Stimulated activated CD4-positive, alpha-beta T cell treated with anti-CD3 and anti-CD28 coated beads, Interleukin-1b, Interleukin-23, amount 100 ng/mL, for 1 hour (primary cell): ENCODE measurements at places on chromosomes 2 and 18.

GRCh38 chr2:238916875-238917590, 69.1 kb downstream of the TWIST2 start:
- no peak for DNase-seq

- no peak for DNase-seq
These were observed 221.4 kb downstream of the NDUFA10 start for GRCh38 chr2:239803766-239804115.

GRCh38 chr2:231063347-231063746, 6.7 kb downstream of the PSMD1 start:
- DNase-seq = no peak

- DNase-seq = no peak
These were observed 90.9 kb upstream of the STON1 start for GRCh38 chr2:48439102-48439501.

GRCh38 chr2:74871414-74871813, 37.5 kb downstream of the HK2 start:
- no peak for DNase-seq

DNA sequence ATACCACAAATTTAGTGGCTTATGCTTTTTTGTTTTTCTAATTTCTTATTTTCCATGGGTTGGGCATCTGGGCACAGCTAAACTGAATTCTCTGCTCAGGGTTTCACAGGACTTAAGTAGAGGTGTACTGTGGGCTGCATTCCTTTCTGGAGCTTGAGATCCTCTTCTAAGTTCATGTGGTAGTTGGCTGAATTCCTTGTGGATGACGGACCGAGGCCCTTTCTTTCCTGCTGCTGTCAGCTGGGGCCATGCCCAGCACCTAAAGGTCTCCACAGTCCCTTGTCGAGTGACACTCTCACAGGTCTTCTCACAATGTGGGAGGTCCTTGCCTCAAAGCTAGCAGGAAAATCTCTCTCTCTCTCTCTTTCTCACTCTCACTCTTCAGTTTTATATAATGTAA, 433.5 kb upstream of the LRATD1 start:
- DNase-seq = no peak

DNA sequence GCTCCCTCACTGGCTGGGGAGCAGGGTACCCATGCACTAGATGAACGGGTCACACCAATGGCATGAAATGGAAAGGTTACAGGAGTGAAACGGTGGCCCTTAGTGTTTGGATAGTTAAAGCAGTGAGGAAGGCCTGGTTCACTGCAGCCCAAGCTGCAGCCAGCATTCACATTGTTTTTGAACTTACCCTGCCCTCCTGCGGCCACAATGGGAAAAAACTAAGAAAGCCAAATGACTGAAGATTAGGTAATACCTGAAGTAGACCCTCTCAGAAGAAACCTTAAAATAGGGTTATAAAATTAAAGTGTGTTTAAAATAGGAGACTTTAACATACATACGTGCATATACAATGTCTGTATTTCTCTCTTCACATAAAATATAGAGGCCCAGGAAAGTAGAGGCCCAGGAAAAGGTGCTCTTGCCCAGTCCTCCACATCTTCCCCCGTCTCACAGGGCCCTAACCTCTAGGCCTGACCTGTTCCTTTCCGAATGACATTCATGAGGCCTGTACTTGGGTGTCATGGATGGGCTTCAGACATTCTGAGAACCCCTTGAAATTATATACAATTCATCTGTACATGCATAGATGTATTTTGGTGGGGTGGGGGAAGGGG, 33.3 kb downstream of the DOK1 start:
- no peak for DNase-seq

GRCh38 chr2:45224993-45225380, 215.7 kb upstream of the SIX2 start:
- no peak for DNase-seq

DNA sequence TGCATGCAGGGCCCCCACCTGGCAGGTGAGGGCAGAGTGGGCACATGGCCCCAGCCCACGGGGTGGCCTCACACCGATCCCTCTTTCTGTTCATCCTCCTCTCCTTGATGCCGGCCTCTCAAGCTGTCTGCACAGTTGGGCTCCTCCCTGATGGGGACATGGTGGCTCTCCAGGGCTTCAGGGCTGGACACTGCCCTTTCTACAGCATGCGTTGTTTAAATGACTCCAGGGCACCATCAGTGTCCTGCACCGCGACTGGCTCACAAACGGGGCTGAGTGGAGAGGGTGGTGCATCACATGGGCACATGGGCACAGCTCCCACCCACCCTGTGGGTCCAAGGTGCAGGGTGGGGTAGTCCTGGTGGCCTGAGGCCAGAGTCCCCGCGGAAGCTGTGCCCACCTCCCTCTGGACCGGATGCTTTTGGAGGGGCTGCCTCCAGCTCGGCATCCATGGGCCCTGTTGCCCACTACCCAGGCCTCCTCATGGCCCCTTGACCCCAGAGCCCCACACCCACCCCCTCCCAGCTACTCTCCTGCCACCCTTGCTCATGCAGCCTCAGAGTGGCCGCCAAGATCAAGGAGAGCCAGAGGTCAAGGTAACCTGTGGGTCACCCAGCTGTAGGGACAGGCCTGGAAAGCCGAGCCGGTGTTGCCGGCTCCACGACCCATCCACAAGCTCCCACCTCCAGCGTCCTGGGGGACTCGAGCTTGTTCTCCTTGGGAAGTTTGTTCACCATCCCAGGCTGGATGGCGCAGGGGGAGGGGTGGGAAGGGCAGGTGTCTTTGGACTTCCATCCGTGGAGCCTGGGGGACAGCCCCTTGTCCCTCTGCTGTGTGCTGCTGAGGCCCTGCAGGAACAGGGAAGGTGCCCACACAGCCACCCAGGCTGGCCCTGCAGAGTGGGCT, 12.3 kb upstream of the SNED1 start:
- DNase-seq = no peak

GRCh38 chr18:25786758-25787157, 303.7 kb downstream of the SS18 start:
- no peak for DNase-seq

- DNase-seq = no peak
These were observed 215.6 kb upstream of the NABP1 start for GRCh38 chr2:191462370-191462769.

- DNase-seq = no peak
These were observed 24.8 kb downstream of the GAREM1 start for GRCh38 chr18:32445846-32446245.

DNA sequence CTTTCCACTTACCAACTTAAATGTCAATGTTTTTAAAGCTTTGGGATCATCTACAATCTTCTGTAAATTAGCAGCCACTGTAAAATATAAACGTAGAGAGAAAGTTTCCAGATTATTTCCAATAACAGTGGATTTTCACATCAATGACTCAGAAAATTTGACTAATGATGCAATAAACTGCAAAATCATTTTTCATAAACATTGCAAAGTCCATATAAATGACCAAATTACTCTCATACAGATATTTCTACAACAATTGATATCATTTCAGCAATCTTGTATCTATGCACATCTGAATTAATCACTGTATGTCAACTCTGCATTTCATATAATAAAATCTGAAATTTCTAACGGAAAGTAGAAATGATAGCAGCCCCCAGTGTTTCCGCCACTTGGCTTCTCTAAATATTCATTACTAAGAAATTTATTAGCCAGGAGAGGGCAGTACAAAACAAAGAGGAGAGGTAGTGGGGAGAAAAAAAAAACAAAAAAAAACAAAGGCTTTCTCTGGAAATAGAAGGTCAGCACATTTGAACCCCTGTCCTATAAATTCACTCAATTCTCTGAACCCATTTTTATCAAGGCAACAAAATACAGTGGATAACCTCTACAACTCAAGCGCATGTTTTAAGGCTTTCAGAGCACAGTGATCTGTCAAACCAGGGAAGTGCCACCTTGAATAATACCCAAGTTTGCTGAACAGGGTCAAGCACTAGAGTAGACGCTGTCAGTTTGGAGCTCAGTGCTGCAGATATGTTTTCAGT, 282.6 kb downstream of the STK39 start:
- DNase-seq = no peak

DNA sequence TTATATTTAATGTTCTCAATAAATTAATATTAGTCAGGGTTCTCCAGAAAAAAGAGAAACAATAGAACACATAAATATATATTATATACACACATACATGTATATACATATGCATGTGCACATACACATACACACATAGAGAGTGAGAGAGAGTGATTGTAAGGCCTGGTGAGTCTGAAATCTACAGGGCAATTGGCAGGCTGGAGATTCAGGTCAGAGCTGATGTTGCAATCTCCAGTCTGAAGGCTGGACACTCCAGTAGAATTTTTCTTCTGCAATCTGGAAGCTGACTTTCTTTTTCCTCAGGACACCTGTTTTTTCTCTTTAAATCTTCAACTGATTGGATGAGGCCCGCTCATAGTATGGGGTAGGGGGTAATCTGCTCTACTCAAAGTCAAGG, 3.2 kb downstream of the TMEM182 start:
- no peak for DNase-seq

- DNase-seq = no peak
These were observed 91.0 kb downstream of the MARCHF4 start for GRCh38 chr2:216281316-216281715.

DNA sequence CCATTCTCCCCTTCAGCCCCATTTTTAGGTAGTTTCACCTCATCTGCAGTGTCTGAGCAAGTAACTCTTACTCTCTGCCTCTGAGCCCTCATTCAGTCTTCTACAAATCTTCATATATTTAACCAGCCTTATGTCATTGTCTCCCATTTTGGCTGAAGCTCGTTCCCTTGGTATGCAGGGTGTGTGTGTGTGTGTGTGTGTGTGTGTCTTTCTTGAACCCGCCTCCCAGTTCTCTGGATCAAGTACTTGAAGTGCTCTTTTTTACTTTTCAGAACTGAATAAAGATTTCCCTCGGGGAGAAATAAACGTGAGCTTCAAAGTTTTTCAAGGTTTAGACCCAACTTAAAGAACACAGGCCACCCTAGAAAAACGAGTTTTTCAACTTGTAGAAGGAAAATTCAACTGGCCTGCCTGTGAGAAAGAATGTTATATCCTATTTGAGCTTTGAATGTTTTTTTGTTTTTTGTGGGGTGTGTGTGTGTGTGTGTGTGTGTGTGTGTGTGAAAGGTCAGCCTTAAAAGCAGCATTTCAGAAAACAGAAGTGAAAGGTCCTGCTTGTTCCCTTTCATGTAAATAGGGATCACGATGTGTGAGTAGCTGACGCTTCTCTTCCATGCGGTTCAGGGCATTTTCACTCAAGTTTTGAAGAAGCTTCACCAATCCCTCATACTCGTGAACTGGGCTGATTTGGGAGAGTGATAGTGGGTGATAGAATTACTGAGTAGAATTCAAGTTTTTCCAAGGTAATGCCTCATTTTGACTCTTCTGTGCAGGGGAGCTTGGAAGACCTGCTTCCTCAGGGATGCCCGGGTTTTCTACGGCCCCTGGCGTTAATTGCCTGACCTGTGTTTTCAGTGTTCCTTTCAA, 50.6 kb upstream of the EML6 start:
- DNase-seq = no peak

DNA sequence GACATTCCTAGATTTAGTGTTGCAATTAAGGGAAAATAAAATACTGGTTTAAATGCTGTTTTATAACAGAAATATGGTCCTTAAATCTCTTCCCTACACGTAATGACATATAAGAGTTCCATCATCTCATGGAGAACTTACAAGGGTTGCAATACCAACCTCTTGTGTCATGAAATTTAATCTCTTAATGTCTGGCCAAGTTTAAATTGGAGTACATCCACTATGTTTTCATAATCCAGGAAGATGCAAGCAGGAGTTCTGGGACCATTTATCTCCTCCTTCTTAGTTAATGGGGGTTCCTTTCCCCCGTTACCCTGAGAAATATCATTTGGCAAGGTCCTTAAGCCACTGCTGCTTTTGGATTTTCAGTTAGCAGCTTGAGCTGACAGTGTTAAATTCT, 126.0 kb upstream of the ACVR2A start:
- DNase-seq = no peak

DNA sequence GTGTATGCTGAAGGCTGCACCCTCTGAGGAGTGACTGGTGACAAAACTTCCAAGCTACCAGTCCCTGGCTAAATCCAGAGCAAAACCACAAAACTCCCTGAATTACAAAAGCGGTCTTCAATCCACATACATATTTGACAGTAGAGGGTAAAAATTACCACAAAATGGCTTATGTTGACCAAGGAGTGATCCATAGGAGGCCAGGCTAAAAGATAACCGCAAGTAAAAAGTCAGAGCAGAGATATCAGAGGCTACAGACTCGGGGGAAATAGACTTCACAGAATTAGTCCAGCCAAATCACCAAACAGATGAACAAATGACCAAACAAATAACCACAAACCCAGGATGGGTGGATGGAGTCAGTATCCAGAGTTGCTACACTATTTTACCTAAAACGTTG, 19.4 kb downstream of the STARD6 start:
- no peak for DNase-seq
